ENCODE measurements at places on chromosomes 5 and 9.
A peak's percentile ranks its signal among the peaks of the same experiment; 100 is the strongest.

GRCh38 chr9:14180093-14180959, 133.6 kb downstream of the NFIB start:
- DNase-seq: peak; percentile 42

DNA sequence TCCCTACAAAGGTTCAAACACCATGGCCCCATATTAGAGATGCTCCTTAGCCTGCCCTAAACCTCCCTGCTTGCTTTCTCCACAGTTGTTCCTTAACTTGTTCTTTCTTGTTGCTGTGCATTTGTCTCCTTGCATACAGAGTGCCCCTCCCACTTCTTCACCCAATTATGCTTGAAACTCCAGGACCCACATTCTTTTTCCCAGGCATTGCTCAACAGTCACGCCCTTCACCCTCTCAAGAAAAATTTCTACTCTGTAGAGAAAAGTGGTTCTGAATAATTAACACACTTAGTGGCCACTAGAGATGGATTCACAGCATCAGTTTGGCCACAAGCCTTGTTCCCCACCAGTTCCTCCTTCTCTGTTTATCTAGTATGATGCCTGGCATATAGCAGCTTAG, 57.7 kb downstream of the NREP start:
- DNase-seq: no peak

GRCh38 chr5:75538211-75538610, 26.5 kb downstream of the POLK start:
- DNase-seq: no peak

- DNase-seq: no peak
Measured at GRCh38 chr5:109704282-109704952, 14.7 kb downstream of the MAN2A1 start.

GRCh38 chr5:66906021-66906420, 290.6 kb downstream of the CD180 start:
- DNase-seq: no peak

DNA sequence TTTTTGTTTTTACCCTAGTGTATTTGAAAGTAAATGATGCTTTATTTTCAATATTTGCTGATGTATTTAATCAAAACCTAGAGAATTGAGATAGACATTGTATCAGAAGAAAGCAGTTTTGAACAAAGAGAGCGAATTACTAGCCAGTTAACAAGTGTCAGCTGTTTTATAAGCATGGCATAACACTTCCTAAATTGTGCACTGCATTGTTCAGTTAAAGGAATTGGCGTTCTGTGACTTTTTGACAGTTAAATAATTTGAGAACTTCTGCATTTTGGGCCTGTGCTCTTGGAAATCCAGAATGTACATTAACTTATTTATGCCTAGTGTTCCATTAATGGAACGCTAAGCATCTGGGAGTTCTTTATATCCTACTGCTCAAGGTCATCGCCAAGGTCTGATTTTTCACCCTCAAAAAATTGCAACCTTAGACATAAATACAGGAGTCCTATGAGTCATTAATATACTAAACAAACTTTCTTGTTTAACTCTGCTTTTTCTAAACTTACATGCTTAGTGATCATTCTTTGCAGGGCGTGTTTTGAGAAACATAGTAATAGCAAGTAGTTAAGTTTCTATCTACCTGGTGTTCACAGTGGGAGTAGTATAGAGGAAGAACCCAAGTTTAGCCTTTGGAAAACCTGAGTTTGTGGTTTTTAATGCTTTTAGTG, 31.1 kb downstream of the RASA1 start:
- DNase-seq: no peak

- DNase-seq: no peak
Measured at GRCh38 chr9:91948101-91948596, 1.9 kb downstream of the ROR2 start.

GRCh38 chr5:55356896-55357295, 49.1 kb downstream of the MTREX start:
- no peak for DNase-seq

- DNase-seq: peak; percentile 11
Measured at GRCh38 chr9:13358128-13358527, 78.6 kb upstream of the MPDZ start.

Measured in mucosa of gallbladder (tissue), 1 donor.